ENCODE measurements at places on chromosomes 7 and 10.
A peak's percentile ranks its signal among the peaks of the same experiment; 100 is the strongest.

- no peak for DNase-seq
Observed at GRCh38 chr10:132131581-132132420, 54.9 kb upstream of the DPYSL4 start.

DNA sequence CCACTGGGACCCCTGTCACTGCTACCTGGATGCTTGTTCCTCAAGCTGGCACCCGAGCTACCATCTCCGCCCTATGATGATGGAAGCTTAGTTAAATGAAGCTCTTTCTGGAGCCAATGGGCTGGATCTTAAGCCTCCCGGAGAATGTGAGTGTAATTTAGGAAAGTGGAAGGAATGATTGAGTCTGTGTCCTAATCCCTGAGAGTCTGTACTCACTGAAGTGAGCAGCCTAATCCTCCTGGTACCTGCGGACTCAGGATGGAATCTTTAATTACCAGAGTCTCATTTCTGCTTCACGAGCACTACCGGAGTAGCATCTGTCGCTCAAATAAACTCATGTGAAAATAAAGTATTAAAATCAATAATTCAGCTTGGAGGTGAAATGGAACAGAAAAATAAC, 255.5 kb downstream of the WDR37 start:
- DNase-seq = no peak

DNA sequence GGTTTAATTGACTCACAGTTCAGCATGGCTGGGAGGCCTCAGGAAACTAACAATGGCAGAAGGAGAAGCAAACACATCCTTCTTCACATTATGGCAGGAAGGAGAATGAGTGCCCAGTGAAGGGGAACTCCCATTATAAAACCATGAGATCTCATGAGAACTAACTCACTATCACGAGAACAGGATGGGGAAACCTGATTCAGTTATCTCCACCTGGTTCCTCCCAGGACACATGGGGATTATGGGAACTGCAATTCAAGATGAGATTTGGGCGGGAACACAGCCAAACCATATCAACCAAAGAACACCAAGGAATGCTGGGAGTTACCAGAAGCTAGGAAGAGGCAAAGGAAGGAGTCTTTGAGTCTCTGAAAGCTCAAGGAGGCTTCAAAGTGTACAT, 94.3 kb downstream of the IPMK start:
- DNase-seq = no peak

DNA sequence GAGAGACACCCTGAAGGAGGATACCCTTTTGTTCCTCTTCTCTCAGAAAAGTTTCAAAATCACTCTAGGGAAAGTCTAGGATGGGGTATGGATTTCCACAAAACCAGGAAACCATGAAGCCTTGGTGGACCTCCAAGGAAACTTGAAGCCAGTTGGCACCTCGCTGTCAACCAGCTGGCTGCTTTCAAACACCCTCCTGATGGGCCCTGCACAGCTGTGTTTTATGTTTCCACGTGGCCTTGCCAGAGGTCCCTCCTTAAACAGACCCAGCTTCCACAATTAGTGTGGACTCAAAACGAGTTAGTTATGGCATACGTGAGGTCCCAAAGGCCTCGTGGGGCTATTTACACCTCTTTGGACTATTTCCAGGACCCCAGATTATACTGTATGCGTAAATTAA, 5.9 kb downstream of the PPP1R3A start:
- no peak for DNase-seq

GRCh38 chr7:158672975-158673374, 31.6 kb downstream of the NCAPG2 start:
- DNase-seq = peak; percentile 62

All from iris pigment epithelial cell (primary cell).